ENCODE measurements at places on chromosomes 2 and 18.

- no peak for DNase-seq
Measured at GRCh38 chr2:75053484-75054112, 95.2 kb downstream of the POLE4 start.

GRCh38 chr18:44958455-44958854, 277.8 kb downstream of the SETBP1 start:
- DNase-seq = no peak

GRCh38 chr18:24543086-24543794, 82.8 kb downstream of the HRH4 start:
- no peak for DNase-seq

GRCh38 chr18:44195394-44196140, 485.1 kb upstream of the SETBP1 start:
- DNase-seq = no peak

DNA sequence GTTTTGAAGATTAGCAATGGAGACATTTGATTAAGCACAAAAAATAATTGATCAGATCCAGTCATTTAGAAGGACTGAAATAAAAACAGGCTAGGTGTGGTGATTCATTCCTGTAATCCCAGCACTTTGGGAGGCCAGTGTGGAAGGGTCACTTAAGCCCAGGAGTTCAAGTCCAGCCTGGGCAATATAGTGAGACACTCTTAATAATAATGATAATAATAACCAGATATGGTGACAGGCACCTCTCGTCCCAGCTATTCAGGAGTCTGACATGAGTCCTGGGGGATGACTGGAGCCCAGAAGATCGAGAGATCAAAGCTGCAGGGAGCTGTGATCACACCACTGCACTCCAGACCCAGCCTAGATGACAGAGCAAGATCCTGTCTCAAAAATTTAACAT, 3.5 kb upstream of the FN1 start:
- no peak for DNase-seq

GRCh38 chr2:235467588-235467987, 26.3 kb upstream of the AGAP1 start:
- DNase-seq = no peak
